CD4-positive, alpha-beta T cell treated with Interleukin-15 for 4 hours (primary cell): ENCODE measurements at places on chromosomes 6 and 20.

DNA sequence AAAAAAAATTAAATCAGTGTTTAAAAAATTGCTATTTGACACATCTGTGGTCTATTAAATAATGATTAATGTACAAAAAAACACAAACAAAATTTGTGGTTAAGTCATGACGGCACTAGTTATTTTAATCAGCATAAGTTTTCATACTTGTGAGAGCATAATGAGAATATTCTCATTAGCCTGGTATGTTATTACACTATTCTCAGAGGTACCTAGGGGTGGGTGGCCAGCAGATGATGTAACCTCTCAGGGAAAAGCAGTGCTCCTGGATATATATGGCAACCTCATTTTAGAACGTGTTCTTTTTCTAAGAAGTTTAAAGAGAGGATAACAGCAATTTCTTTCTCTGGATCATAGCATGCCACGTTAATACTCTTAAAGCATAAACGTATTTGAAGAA lies 109.2 kb downstream of the GJA1 start:
- no peak for DNase-seq

- DNase-seq = no peak
These were observed 66.8 kb downstream of the TBC1D7 start for GRCh38 chr6:13261464-13261994.

- DNase-seq = no peak
These were observed 26.0 kb downstream of the MDFI start for GRCh38 chr6:41664271-41664670.

DNA sequence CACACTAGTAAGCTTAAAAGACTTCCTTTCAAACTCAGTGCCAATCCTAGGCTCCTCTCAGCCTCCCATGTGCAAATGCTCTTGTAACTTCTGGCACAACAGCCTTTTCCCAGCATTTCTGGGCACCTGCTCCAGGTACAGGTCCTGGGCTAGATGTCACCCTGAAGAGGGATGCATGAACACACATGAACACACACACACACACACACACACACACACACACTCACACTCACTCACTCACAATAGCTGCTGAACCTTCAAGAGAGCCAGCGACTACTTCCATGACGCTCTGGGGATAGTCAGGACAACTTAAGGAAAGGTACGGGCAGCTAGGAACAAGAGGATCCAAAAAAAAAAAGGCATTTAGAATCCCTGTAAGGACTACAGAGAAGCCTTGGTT lies 122.8 kb downstream of the INSM1 start:
- DNase-seq = no peak

GRCh38 chr20:31580706-31581105 lies 24.4 kb upstream of the ID1 start:
- no peak for DNase-seq

DNA sequence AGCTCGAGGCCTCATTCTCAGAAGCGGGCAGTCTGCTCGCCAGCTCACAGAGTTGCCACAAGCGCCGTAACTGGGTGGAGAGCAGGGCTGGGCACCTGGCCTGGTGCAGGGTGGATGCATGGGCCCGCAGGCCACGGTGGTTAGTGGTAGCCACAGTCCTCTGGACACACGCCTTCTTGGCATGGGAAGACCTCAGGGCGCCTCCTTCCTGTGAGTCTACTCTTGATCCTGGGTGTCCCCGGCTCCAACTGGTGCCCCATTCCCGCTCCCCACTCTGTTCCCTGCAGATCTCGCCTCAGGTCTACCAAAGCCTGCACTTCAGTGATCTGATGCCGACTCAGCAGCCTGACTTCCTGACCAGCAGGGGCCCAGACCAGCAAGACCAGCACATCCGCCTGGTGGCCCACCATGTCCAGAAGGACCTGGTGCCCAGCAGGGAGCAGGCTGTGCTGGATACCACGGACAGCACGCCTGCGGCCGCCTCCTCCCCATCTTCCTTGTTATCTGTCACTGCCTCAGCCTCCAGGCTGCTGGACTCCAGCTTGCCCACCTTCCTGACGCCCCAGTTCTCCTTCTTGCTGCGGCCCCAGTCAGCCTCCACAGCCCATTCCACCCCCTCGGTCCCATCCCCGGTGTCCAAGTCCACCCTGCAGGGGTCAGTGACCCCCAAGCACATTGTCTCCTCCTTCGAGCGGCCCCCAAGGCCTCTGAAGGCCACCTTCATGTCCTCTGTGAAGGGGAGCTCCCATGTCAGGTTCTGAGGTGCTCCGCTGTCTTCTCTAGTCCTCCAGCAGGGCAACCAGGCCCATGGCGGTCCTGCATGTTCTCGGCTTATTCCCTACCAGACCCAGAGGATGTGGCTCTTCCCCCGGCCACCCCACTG lies 43.1 kb downstream of the SUN5 start:
- DNase-seq = no peak

DNA sequence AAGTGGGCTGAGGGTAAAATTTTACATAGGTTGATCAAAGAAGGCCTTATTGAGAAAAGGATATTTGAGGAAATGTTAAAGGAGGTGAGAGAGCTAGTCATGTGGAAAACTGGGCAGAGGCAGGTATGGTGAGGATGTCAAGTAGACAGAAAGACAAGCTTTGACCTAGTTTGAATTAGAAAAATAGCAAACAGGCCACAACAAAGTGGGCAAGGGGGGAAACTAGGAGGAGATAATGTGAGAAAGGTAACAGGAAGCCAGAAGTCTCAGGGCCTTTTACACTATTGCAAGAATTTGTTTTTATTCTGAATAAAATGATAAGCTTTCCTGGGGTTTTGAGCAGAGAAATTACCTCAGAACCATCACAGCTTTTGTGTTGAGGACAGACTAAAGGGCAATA lies 115.7 kb downstream of the RWDD2A start:
- DNase-seq = no peak

DNA sequence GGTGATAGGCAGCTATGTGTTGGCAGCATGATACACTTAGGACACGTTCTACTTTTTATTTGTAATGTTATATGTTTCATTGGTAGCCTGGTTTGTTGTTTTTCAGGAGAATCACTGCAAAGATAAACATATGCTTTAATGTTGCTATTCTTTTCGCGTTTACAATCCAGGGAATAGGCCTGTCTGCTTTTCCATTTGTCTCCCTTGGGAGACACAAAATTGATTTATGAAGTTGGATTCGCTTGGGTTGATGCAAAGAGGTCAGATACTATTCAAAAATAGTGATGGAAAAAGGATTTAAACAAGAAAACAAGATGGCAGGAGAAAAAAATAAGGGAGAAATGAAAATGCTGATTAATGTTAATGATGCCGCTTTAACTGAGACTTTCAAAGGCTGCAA lies 179.5 kb upstream of the SOX4 start:
- no peak for DNase-seq

GRCh38 chr6:100664274-100665040 lies 199.7 kb upstream of the SIM1 start:
- peak; percentile 43 for DNase-seq

DNA sequence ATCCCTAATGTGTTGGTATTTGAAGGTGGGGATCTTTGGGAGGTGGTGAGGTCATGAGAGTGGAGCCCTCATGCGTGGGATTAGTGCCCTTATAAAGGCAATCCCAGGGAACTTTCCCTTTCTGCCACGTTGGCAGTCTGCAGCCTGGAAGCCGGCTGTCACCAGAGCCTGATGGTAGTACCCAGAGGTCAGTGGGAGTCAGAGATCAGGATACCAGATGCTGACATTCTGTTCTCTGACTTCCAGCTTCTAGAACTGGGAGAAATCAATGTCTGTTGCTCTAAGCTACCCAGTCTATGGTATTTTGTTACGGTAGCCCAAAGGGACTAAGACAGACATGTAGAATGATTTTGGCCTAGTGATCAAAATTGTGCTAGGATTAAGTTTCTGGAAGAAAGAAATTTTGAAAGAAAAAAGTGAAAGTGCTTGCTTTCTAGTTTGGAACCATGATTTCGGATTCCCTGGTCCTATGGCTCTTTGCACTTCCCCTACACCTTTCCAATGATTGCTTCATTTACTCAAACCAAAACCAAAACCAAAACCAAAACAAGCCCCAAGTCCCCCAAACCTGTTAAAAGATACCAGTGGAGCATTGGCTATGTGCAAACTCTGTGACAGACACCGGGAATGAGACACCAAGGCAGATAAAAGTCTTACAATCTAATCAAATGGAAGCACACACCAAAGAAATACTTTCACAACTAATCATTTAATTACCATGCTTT lies 173.7 kb upstream of the ZNF217 start:
- DNase-seq = no peak

GRCh38 chr20:25273046-25273445 lies 25.2 kb downstream of the PYGB start:
- DNase-seq = no peak

DNA sequence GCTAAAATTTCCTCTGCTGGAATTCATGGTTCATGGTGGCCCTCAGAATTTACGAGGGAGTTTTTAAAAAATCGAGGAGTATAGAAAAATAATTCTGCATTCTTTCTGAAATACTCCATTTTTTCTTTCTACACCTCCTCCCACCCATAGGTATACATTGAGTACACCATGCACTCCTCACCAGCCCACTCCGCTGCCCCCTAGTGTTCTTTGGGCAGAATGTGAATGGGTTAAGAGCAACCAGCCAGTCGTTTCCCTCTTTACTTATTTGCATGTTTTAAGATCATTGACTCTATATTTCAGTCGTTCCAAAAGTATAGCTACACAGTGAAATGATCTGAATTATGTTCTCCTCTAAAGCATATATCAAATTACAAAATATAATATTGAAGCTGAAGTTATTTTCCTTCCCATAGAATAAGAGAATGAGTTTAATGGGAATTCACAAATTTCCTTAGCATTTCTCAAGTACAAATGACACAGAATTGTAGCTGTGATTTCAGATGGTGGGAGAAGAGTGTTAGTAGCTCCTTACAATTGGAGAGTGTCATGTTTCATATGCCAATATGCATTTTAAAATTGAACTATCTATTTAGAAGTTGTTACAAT lies 977.7 kb upstream of the SLC35B3 start:
- no peak for DNase-seq

GRCh38 chr6:89133981-89134380 lies 11.9 kb upstream of the PM20D2 start:
- DNase-seq = no peak

DNA sequence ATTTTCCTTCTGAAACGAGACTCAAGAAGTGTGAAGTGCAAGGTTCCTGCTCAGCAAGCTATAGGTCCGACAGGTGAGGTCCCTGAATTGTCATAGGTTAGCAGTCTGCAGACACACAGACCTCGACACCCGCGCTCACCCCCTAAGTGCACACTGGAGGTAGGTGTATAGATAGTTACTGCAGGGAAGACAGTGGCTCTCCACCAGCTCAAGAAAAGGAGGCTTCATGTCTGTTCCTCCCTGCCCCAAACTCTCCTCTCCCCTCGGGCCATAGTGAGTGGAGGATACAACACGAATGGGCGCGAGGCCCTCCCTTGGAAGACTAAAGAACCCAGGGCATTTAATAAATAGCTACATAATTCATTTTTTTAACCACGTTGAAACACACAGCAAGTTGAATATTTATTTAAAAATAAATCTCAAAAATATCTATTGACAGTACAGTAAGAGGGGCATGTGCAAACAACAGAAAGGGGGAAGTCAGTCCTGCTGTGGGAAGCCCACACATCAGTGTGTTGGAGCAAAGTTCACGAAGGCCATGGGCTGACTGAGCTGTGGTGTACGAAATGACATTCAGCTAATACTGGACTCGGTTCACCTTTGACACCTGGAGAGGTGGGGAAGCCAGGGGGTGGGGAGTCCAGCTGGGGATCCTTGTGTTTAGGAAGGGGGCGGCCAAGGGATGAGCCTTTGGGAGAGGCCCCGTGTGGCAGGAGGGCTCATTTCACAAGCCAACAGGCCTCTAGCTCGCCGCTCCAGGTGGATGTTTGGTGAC lies 10.7 kb downstream of the SPATA2 start:
- DNase-seq = no peak

DNA sequence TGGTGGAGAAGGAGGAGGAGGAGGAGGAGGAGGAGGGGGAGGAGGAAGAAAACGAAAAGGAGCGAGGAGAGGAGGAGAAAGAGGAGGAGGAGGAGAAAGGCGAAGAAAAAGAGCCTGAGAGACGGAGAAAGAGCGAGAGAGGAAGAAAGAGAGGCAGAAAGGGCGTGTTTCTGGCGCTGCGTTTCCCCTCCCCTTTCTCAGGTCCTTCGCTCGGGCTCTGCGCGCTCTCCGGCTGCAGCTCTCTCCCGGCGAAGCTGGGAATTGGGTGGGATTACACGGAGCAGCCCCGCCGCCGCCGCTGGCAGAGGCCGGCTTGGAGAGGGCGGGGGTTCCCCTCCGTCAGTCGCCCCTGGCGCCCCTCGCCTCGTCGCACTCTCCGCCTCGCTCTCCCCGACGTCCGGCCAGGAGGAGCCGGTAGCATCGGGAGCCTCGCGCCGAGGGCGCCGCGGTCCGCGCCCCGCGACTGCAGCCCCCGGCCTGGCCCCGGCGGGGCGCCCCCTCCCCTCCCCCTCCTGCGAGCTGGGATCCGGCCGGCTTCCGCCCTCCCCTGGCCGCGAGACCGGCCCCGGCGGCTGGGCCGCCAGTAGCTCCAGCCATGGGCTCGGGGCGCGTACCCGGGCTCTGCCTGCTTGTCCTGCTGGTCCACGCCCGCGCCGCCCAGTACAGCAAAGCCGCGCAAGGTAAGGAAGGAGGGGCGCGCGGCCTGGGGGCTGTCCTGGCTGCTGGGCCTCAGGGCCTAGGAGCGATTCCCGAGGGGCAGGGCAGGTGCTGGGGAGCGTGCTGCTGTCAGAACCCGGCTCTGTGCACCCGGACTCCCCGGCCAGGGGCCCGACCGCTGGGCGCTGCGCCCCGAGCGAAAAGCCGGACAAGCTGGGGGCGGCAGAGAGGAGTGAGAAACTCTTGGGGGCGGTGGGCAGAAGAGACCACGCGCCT lies at the start of gene SCUBE3:
SCUBE3 (plus strand) TSS at position 133 of the 933 bp plus-strand sequence; CDS start at position 596, 463 bp downstream.
- DNase-seq = no peak

DNA sequence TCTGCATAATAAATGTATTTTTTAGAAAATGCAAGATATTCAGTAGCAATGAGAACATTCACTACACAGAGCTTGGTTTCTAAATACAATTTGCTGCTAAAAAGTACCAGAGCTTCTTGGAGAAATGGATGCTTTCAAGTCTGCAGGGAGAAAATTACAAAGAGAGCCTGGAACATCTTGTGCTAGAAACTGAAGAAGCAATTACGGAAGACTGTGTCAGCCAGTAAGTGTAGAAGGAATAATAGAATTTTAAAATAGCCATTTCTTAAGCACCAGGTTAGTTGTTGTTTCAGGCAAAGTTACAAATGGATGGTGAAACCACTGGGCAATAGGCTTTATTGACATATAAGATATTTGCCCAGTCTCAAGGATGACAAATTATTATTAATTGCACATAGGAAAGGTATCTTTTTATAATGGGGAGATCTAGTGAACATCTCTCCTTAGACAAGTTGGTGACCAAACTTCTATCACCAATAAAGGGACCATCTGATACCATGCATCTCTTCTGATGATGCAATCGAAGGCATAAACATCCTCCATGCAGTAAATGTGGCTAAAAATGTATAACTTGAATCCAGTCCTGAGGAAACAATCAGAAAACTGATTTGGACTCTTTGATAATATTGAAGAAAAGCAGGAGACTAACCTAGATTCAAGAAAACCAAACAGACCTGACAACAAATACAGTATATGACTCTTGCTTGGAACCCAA lies 81.7 kb downstream of the ARHGAP18 start:
- no peak for DNase-seq
